GM10248 (cell line): ENCODE measurements at places on chromosomes 2 and 18.
A peak's percentile ranks its signal among the peaks of the same experiment; 100 is the strongest.

GRCh38 chr18:48667276-48668254 lies 128.7 kb downstream of the CTIF start:
- DNase-seq = peak; percentile 42

- no peak for DNase-seq
Observed at GRCh38 chr2:23599667-23600066, 214.7 kb downstream of the KLHL29 start.

- no peak for DNase-seq
Observed at GRCh38 chr18:62357079-62357719, 32.1 kb downstream of the TNFRSF11A start.

DNA sequence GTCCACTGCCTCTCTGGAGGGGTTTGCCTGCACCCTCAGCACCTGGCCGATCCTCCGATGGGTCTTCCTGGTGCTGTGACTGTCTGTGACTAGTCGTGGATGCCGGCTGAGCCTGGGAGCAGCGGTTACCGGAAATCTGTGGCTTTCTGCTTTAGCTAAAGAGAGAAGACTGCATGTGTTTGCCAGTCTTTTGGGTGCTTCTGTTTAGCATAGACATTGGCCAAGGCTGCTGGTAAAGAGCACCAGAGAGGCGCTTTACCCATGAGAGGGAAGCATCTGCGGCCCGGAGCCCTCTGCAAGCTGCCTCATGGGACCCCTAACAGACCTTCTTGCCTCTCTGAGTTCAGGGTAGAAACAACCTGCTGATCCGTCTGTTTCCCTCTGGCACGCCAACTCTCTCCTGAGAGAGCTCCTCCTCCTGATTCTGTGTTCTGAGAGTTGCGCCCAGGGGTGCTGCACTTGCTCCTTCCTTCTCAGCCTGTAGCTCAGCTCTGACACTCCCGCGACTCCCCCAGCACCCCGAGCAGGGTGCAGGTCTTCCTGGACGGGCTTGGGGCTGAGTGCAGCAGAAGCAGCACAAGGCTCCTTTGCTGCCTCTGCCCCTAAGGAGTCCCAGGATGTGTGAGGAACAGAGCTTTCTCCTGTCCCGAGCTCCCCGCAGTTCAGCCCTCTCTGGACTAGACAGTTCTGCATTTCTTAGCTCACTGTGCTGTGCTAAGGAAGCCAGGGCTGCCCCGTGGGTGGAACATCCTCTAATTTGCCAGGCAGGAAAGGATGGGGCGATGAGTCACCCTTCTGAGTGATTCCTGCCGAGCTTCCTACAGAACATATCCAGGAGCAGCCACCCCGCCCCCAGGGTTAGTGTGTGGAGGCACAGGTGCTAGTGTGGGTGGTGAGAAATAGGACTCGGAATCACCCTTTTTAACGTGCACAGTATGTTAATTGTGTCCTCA lies 203.2 kb downstream of the SH3RF3 start:
- DNase-seq = no peak

DNA sequence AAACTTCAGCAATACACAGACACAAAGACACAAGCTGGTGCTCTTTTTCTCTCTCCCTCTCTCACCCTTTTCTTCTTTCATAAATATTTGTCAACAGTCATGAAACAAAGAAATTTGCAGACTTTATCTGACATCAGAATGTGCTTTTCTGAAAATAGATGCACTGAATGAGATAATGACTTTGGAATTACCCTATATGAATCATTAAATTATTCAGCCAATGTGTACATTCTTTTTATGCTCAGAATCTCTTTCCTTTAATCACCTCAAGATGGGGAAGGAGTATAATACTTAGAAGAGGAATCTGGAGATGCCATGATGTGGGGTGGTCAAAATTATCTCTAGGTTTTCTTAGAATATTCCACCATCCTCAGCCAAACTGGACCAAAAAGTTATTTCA lies 289.9 kb downstream of the LRRTM1 start:
- no peak for DNase-seq

DNA sequence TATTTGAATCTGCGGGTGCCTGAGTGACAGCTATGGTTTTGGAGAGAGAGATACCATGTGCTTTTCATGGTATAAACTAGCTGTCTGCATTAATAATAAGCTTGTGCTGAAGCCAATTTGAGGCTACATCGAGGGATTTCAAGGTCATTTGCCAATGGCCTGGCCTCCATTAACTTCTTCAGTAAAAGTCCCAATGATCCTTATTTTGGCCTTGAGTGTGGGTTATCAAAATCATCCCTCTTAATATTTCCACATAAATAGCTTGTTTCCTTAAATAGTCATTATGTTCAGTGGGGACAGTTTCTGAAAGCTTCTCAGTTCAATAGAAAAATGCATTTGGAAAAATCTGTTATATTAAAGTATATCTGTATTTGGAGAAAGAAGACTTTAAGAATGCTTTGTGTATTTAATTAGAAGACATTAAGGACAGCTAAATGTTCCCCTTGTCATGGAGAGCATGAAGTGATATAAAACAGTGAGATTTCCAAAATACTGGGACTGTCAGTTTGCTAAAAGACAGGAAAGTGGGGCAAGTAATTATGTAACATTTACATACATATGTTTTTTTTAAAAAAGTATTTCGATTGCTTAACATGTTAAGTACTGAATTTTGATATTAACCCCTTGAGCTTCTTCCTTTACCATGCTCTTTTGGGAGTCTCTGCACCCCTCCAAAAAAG lies 355.5 kb upstream of the ZEB2 start:
- DNase-seq = no peak

DNA sequence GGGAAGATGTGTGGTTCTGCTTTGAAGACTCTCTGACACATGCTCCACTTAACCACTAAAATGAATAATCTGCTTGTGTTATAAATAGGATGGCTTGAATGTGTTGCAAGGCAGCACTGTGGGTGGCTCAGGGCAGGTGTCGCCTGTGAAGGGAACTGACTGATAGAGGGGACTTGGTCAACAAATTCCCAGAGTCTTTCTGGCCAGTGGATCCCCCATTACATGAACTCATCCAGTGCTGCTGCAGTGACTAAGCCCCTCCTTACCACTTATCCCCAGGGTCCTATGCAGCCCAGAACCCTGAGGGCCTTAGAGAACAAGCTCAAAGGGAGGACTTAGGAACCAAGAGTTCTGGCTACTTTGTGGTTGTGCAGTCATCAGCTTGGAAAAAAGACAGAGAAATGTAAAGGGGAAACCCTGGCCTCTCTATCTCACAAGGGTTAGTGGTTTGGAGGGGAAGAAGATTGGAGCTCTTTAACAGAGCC lies 226.2 kb upstream of the TNP1 start:
- DNase-seq = peak; percentile 29

- DNase-seq = no peak
Observed at GRCh38 chr2:47519147-47519537, 116.2 kb downstream of the MSH2 start.

- no peak for DNase-seq
Observed at GRCh38 chr2:75647771-75648170, 1.2 kb downstream of the MRPL19 start.

DNA sequence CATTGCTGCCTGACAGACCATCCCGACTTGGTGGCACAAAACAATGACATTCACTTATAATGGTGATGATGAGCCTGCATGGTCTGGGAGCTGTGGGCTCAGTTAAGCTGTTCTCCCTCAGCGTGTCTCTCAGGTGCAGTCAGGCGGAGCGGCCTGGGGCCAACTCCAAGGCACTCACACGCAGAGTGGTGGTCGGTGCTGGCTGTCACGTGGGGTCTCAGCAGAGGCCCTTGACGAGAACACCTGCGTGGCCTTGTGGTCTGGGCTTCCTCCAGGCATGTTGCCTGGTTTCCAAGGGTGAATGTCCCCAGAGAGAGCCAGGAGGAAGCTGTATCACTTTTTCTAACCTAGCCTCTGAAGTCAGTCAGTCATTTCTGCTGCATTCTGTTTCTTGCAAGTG lies 29.8 kb downstream of the ARMC9 start:
- peak; percentile 70 for DNase-seq

- no peak for DNase-seq
Observed at GRCh38 chr2:174438146-174438886, 42.8 kb downstream of the SCRN3 start.

DNA sequence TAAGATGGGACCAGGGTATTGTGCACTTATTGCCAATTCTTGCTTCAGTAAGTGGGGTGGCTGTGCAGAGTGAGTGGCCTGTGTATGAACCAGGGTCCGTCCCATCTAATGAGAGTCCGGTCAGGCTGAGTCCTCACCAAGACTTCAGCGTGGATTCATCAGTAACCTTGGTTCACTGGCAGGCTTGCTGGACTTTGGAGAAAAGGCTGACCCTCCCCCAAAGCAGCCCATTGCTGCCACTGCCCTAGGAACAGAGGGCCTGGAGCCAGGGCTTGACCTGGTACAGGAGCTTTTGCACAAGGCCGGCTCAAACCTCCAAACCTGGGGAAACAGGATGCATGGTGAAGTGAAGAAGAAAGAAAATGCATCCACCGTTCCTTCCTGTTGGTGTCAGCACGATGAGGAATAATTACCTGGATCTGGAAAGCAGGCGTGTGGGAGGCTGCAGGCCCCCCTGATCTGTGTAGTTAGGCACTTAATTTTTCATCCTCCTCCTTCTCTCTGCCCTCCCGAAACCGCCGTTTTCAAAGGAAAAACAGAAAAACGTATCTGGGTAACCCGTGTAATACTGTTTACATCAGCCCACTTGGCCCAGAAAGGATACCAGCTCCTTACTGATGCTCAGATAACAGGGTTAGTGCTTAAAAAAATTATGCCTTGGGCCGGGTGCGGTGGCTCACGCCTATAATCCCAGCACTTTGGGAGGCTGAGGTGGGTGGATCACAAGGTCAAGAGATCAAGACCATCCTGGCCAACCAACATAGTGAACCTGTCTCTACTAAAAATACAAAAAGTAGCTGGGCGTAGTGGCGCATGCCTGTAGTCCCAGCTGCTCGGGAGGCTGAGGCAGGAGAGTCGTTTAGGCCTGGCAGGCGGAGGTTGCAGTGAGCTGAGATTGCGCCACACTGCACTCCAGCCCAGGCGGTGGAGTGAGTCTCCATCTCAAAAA lies 147.7 kb downstream of the TGIF1 start:
- no peak for DNase-seq

DNA sequence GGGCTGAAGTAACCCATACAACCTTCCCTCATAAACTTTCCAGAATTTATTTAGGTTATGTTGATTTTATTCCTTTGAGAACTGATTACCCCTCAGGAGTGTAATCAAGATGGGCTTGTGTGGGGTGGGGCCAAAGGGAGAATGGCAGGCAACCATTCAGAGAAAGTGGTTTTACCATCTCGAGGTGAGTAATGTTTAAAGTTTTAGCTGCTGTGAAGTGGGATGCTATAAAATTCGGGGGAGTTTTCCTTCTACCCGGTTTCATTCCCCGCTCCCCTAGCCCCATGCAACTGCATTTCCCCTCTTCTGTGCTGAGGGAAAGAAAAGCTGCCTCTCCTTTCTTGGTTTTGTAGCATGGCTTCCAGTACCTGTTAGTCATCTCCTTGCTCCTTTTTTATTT lies 34.7 kb downstream of the MAP4K4 start:
- DNase-seq = no peak

GRCh38 chr2:232329716-232330067 lies 48.9 kb upstream of the ALPP start:
- no peak for DNase-seq

DNA sequence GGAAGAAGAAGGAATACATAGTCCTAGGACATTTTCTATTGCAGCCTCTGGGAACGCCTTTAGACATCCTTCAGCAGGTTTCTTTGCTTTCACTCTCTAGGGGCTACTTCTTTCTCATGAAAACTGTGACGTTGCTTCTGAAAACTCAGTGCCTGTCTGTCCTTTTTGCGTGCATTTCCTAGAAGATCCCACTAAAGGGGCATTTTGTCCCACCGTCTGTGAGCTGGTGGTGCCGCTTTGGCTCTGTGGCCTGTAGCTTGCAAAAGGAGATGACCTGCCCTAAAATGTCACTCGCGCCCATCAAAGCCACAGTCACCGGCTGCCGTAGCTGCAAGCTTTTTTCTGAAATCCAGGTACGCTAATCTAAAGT lies 579 bp downstream of the STAT4 start:
- no peak for DNase-seq

DNA sequence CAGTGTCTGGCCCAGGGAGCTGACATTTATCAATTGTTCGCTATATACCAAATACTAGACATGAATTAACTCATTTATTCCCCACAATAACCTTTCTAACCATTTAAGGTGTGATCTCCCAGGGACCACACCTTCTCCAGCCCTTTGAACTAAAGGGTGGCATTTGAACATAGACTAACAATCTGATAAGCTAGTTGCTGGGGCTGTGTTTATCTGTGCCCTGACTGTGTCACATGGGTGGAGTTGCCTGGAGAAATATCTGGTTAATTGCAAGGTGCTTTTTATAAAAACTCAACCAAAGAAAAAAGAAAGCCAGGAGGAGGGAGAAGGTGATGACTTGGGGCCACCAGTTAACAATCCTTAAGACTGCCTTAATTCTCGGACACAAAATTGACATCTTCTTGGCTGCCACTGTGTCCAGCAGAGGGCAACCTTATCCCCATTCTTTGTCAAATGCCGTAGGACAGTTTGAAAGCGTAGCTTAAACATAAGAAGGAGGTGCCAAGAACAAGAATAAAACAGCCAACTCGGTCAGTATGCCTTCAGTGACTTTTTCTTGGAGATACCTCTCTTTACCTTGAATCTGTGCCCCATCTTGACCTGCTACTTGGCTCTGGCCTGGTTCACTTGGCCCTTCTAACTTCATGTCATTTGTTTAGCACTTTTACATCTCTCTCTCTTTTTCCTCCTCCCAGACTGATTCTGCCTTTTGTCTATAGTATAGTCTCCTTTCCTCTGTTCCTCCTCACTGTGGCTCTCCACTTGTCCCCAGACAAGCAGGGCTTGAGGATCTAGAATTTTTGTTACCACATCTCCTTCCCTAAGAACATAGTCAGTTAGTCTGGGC lies 183.4 kb downstream of the MYO3B start:
- peak; percentile 26 for DNase-seq

- DNase-seq = no peak
Observed at GRCh38 chr2:173680574-173680973, 284.6 kb downstream of the SP3 start.

DNA sequence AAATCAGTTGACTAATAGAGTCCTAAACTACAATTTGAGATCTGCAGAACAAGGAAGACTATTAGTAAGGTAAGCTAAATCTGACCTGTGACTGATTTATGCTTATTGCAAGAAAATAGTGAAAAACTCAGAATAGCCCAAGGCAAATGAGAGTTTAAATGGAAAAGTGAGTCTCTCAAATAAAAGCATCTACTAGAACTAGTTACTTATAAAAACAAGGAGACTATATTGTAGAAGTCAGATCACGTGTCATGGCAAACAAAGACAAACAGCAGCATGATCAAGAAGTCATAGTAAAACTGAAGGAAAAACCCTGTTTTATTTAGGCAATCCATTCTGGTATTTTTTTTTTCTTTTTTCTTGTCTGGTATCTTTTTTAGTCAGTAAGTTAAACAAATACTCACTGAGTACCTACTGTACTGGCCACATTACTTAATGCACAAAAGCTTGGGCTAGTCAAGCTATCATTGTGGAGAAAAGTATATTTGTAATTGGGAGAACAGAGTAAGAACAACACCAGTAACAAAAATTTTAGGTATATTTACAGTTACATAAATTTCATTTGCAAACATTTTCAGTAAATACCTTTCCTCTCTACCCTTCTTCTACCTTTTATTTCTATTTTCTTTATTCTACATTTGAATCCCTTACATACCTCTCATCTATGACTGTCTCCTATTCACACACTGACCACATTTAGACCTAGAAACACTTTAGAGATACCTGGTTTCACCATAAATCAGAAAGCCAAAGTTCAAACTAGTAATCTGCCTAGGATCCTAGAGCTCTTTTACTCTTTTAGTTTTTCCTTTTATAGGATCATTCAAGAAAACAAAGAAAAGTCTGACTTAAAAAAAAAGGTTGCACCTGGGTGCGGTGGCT lies 23.7 kb downstream of the CCDC88A start:
- DNase-seq = peak; percentile 17

GRCh38 chr2:240997856-240998705 lies at the start of gene SNED1:
Gene SNED1, plus strand, starts transcription at chr2:240998618. Its CDS starts 220 bp downstream, at chr2:240998838.
- DNase-seq = peak; percentile 68

GRCh38 chr18:79748321-79749180 lies 49.2 kb upstream of the KCNG2 start:
- DNase-seq = no peak
